ENCODE measurements at places on chromosomes 5 and 9. TPM values are rescaled to one million over a fixed set of nuclear protein-coding genes. Genes with fewer than 3 reads are reported as not detected.

The CDC25C gene
- total RNA-seq, result 0.35 TPM

- no peak for DNase-seq
Observed at GRCh38 chr5:416636-416960, 26.4 kb upstream of the EXOC3 start.

DNA sequence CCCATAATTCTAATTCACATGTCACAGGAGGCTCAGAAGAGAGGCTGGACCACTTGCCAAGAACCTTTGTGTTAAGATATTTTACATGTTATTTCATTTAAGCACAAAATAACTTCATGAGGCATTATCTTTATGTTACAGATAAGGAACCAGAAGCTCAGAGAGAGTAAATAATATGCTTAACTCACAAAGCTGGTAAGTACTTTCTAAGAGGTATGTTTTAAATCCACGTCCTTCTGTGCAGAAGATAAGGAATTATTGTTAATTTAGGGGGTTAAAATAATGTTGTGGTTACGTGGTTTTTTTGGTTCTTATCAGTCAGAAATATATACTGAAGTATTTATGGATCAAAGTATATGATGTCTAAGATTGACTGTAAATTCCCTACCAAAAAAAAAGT, 8.0 kb downstream of the STRBP start:
- DNase-seq, result no peak

DNA sequence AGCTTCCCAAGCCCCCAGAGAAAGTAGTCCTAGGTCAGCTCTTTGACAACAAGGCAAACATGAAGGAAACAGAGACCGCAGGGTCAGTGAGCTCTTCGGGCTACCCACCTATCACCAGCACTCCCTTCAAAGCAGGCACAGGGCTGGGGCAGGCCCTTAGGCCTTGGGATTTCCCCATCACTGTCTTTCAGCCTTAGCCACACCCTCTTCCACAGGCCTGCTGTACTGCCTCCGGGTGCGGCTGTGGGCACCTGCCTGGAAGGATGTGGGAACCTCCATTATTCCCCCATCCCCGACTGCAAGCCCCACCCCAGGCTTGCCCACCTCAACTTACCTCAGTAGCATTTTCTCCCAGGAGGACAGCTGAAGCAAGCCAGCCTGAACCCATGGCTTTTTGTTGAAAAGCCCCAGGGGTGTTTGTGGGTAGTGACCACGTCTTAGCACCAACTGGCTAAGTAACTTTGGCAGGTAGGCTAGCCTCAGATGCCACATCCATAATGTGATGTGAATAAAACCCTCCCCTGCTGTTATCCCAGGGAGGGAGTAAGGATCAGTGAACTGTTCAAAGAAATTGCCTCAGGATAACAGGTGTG, 100.2 kb downstream of the PIK3R1 start:
- peak; percentile 80 for DNase-seq

Measured in renal cortical epithelial cell (primary cell).